ENCODE measurements at places on chromosomes 7 and 10.

DNA sequence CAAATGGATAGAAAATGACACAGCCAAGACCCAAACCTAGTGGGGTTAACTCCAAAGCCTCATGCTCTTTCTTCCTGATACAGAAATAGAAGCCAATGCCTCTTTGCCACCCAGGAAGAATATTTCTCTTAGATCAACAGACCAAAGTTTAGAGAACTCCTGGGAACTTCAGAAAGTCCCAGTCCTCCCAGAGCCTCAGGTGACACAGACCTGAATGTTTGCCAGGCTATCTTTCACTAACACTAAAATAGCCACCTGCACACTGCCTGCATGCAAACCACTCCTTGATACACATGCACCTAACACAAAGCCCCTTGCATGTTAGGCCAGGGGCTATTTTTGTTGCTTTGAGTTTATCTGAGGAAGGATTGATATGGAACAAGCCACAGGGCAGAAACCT is 27.7 kb downstream of the LSM5 start:
- DNase-seq = no peak

GRCh38 chr10:119734396-119735332 is 8.8 kb downstream of the INPP5F start:
- peak; percentile 55 for DNase-seq

- DNase-seq = peak; percentile 32
These were observed 225.6 kb downstream of the AHR start for GRCh38 chr7:17523813-17524739.

DNA sequence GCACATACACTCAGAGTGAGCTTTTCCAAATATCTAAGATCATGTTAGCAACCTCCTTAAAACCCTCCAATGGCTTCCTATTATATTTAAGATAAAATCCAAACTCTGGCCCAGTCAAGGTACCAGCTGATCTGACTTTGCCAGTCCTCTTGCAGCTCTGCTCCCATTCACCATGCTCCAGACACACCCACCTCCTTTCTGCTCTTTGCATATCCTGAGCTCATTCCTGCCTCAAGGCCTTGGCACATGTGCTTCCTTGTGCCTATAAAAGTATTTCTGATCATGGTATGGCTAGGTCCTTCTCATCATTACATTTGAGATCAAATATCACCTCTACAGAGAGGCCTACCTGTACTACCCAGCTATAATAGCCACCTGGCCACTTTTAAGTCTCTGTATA is 27.5 kb downstream of the XPNPEP1 start:
- DNase-seq = no peak

GRCh38 chr7:97851683-97852082 is 20.5 kb downstream of the ASNS start:
- DNase-seq = no peak

- DNase-seq = no peak
These were observed 818.0 kb downstream of the PHTF2 start for GRCh38 chr7:78616539-78616938.

DNA sequence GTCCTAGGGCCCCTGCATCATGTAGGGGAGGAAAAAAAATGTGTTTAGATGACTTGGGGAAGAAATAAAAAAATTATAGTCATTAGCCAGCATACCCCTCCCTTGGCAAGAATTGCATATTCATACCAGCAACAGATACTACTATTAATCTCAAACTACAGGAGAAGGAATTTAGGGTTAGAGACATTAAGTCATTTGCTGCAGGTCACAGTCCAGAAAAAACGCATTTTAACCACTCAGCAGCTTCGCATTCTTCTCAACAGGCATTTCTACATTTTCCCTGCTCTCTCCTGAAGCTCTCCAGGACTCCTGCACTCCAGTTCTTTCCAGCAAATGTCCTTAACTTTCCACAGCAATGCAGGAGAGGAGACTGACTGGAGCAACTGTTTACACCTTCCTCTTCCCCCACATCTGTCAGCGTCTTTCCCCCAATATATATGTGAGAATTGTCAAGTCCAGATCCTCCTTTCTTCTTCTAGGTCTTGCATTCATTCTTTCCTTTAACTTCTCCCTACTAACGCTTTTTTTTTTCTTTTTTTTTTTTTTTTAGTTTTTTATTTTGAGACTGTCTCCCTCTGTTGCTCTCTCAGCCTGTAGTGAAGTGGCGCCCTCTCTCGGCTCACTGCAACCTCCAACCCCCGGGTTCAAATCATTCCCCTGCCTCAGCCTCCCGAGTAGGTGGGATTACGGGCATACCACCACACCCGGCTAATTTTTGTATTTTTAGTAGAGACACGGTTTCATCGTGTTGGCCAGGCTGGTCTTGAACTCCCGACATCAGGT is 35.6 kb downstream of the PRPS1L1 start:
- no peak for DNase-seq

- DNase-seq = no peak
These were observed 128.7 kb downstream of the PKD1L1 start for GRCh38 chr7:47819607-47819920.

GRCh38 chr7:25625306-25625992 is 397.2 kb upstream of the NPVF start:
- DNase-seq = no peak

- DNase-seq = no peak
These were observed 6.5 kb downstream of the RGS10 start for GRCh38 chr10:119535837-119536507.

GRCh38 chr10:89924261-89924660 is 222.9 kb downstream of the KIF20B start:
- DNase-seq = no peak

GRCh38 chr10:123009105-123009820 is 457 bp downstream of the ACADSB start:
- DNase-seq = peak; percentile 29

DNA sequence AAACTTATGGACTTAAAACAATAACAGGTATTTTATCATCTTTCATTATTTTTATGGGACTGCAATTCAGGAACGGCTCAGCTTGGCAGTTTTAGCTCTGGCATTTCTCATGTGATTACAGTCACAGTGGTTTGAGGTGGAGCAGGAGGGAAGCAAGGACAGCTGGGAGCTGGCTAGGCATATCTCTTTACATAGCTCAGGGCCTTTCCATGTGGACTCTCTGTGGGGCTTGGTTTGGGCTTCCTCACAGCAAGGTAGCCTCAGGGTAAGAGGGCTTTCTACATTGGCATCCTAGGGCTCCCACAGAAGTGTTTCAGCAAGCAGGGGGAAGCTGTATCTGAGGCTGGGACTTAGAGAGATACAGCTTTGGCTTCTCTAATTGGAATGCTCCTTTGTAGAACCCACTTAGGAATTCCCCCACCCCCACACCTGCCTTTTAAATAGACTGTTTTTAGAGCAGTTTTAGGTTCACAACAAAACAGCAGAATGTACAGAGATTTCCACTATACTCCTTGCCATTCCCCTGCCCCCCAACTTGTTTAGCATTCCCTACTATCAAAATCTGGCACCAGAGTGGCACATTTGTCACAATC is 26.6 kb upstream of the SDHAF3 start:
- no peak for DNase-seq

- peak; percentile 22 for DNase-seq
These were observed 256.9 kb downstream of the MDFIC start for GRCh38 chr7:115178835-115179234.
